ENCODE measurements at places on chromosomes 7 and 10. TPM values are rescaled to one million over a fixed set of nuclear protein-coding genes. Genes with fewer than 3 reads are reported as not detected.

DNA sequence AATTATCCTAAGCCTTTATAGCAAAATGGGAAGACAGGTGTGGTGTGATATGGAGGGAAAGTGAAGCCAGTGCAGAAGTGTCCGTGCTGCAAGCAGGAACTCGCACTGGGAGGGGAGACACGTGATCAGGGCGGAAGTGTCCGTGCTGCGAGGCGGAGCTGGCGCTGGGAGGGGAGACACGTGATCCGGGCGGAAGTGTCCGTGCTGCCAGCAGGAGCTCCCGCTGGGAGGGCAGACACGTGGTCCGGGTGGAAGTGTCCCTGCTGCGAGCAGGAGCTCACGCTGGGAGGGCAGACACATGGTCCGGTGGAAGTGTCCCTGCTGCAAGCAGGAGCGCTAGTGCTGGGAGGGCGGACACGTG lies 40.5 kb upstream of the PRKAR1B start:
- DNase-seq, result no peak

Gene HOXA4
- 4.0 TPM for total RNA-seq

Gene AGAP4
- total RNA-seq, result 14.4 TPM

Gene TMEM236
- 3.0 TPM for total RNA-seq

Data from mesenteric fat pad (tissue), 1 donor.